Stromal cell of bone marrow (primary cell): ENCODE measurements at places on chromosomes 1 and 21.
A peak's percentile ranks its signal among the peaks of the same experiment; 100 is the strongest.

- no peak for DNase-seq
Observed at GRCh38 chr1:239771550-239771949, 320.1 kb upstream of the FMN2 start.

- no peak for DNase-seq
Observed at GRCh38 chr21:24042687-24043086, 1564.6 kb downstream of the MRPL39 start.

- no peak for DNase-seq
Observed at GRCh38 chr1:42736152-42736551, 3.9 kb downstream of the CLDN19 start.

GRCh38 chr21:41048623-41049022 lies 119.3 kb upstream of the BACE2 start:
- no peak for DNase-seq

- no peak for DNase-seq
Observed at GRCh38 chr1:107228704-107229371, 88.0 kb downstream of the NTNG1 start.

DNA sequence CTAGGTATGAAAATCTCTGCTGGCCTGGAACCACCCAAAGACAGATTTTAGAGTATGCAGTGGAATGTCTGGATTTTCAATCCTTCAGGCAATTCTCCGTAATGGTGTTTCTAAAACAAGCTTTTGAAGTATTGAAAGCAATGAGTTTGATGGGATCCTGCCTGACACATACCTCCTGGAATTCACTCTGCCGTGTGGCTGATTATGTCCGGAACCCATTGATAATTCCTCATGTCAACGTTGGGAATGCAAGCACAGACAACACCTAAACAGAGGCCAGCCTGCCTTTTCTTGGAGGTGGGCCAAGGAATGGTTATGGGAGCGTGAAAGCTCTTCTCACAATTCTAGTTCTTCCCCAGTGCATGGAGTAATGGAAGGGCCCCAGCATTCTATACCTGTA lies 168.9 kb upstream of the HMCN1 start:
- DNase-seq = no peak

DNA sequence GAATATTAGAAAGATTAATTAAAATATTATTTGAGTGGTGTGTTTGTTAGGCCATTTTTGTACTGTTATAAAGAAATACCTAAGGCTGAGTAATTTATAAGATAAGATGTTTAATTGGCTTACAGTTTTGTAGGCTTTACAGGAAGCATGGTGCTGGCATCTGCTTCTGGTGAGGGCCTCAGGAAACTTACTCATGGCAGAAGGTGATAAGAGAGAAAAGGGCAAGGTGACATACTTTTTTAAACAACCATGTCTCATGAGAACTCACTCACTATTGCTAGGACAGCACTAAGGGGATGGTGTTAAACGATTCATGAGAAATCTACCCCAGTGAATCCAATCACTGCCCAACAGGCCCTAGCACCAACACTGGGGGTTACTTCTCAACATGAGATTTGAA lies 56.7 kb upstream of the RGS21 start:
- DNase-seq = no peak

DNA sequence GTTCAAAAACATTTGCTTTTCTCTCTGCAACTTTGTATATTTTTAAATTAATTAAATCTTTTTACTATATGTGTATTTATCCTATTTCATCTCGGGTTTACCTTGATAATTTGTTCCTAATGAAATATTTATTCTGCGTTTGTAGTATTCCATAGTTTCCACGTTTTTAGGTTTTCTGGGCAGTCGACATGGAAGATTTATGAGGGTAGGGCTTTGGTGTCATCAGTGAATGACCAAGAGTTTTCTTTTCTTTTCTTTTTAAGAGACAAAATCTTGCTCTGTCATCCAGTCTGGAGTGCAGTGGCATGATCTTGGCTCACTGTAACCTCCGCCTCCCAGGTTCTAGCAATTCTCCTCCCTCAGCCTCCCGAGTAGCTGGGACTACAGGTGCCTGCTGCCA lies 17.2 kb upstream of the ZNF669 start:
- no peak for DNase-seq

GRCh38 chr1:89781494-89782126 lies 39.2 kb upstream of the LRRC8D start:
- DNase-seq = no peak

- peak; percentile 48 for DNase-seq
Observed at GRCh38 chr1:37682334-37682987, 9.9 kb upstream of the CDCA8 start.

DNA sequence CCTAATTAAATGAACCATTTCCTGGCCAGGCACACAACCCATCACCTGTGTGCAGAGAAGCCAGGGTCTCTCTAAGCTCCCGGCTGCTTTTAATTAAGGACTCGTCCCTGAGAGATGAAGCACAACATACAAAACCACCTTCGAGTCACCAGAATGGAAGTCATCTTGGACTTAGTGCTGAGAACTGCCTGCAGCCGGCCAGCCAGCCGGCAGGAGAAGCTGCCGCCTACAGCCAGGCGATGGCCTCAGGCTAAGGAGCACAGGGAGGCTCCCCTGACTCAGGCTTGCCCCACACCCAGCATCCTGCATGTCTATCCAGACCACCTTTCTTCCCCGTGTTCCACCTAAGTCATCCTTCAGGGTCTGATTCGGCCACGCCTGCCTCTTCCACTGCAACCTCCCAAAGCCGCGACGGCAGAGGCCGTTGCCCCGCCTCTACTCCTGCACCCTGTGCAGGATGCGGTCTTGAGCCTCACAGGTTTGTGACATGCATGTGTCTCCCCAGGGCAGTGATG lies 83.6 kb downstream of the SLC66A1 start:
- no peak for DNase-seq

DNA sequence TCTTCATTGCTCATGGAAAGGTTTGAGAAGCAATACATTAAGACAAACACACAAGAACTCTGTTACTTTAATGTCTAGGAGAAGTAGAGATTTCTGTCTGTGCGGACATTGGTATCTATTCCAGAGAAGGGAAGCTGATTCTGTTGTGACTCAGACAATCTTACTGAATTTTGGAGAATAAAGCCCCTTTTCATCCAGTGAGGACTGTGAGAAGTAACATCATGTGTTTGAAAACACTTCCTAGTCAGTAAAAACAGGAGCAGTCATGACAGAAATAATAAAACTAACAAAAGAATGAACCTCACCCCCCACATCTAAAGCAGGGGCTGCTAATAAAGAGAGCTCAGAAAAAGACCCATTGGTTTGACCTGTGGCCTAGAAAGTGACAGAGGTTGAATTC lies 46.6 kb downstream of the NEK7 start:
- DNase-seq = no peak

DNA sequence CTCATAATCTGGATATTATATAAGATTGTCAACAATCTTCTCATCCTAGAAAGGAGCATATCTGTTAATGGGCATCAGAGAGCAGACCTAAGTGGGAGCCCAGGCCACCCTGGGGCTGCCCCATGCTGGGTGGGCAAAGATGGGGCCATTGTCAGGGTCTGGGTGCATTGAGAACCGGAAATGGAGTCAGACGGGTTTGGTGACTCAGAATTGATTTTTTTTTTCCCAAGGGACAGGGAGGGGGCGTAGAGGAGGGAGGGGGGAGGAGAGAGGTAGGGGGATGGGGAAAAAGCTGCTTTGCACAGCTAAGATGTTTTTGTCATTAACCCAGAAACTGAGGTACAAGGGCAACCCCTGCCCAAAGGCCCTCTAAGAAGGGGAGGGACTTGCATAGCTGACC lies 1.3 kb downstream of the ATXN7L2 start:
- DNase-seq = no peak

DNA sequence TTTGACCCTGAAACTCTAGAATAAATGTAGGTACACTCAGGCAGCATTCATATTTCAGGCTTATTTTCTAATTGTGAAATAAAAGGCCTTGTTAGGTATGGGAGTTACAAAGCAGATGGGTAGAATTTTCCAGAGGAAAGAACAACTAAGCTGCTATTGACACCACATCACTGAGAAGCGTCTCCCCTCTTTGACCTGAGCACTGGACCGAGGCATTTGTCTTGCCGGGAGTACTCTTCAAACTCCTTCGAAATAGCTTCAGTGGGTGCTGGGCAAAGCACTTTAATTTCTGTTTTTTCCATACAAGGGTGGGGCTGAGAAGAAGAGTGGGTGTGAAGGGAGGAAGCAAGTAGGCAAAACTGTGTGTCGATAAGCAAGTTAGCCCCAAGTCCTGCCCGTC lies 36.4 kb downstream of the ABCA4 start:
- no peak for DNase-seq

GRCh38 chr1:82391712-82392111 lies 591.0 kb downstream of the ADGRL2 start:
- no peak for DNase-seq

GRCh38 chr21:42722808-42723473 lies 69.5 kb downstream of the PDE9A start:
- DNase-seq = no peak

DNA sequence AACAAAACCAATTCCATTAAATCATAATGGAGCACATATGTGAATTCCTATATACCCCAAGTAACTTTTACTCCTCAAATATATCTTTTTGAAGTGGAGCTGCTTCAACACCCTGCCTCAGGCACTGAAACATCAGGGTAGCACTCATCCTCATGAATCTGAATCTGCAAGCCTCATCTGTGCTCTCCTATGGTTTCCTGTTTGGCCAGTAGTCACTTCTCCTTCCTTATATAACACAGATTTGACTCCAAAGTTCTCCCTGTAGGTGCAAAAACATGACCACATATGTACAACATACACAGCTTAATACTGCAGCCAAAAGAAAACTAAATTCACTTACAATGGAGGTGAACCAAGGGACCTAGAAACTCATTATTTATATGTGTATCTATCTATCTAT lies 7.2 kb downstream of the TRIT1 start:
- no peak for DNase-seq

GRCh38 chr1:9419369-9420041 lies 119.8 kb upstream of the SLC25A33 start:
- no peak for DNase-seq

GRCh38 chr1:223364685-223365382 lies 858 bp upstream of the SUSD4 start:
- DNase-seq = no peak

DNA sequence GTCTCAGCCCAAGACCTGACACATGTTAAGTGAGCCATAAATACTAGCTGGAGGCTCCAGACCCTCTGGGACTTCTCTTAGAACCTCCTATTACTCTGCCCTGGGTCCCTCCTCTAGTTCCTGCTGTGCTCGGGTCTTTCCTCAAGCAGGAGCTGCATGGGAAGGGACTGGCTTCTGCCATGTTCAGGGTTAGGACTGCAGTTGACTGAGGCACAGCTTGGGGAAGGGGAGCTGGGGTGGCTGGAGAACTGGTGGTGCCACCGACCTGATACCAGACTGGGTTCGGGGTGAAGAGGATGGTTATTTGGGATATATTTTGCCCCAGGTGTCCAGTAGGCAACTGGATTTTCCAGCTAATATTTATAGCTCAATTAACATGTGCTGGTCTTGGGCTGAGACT lies 15.7 kb downstream of the HYI start:
- no peak for DNase-seq

DNA sequence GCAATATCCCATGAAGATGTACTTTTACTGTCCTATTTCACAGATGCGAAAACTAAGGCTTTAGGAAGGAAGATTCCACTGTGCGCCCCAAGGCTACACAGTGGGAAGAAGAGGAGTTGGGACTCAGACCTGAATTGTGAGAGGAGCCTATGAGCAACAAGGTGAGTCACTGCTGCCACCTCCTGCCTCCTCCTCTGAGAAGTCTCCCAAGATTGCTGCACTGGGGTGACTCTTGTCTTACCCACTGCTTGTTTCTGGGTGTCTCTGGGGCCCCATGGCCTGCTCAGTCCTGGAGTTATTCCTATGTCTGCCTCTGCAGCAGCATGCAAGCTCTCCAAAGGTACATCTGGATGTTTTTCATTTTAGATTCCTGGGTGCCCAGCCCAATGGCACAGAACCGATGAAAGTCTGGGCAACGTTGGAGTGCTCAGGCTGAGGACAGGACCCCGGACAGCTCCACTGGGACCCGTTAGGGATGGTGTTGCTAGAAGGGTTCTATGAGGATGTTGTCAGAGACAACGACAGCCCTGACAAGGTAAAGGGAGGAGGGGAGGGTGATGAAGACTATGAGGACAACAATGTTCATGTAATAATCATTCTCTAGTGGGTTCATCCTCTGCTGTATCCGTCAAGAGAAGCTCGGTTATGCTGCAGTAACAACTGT lies 11.0 kb upstream of the C1QA start:
- no peak for DNase-seq

DNA sequence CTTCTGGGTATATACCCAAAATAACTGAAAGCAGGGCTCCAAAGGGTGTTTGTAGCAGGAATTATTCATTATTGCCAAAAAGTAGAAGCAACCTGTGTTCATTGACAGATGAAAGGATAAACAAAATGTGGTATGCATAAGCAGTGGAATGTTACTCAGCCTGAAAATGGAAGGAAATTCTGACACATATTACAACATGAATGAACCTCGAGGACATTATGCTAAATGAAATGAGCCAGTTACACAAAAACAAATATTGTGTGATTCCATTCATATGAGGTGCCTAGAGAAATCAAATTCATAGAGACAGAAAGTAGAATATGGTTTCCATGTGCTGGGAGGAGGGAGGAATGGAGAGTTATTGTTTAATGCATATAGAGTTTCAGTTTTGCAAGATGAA lies 86.3 kb upstream of the ARTN start:
- no peak for DNase-seq

- peak; percentile 18 for DNase-seq
Observed at GRCh38 chr1:75203415-75204277, 69.5 kb downstream of the LHX8 start.

DNA sequence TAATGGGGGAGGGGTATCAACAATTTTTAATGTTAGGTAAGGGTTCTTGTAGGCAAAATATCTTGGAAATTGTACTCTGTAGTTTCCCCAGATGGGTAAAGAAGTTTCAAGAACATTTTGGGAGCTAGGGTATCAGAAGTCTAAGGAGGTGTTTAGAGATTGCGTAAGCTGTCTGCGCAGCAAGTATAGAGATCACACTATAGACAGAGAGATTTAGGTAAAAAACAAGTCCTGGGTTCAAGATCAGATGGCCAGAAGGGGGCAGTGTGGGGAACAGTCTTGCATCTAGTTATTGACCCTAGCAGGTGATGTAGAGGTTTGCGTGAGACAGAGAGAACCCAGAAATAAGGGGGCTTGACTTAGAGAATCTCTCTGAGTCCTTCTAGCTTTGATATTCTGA lies 80.8 kb downstream of the S1PR1 start:
- DNase-seq = no peak

DNA sequence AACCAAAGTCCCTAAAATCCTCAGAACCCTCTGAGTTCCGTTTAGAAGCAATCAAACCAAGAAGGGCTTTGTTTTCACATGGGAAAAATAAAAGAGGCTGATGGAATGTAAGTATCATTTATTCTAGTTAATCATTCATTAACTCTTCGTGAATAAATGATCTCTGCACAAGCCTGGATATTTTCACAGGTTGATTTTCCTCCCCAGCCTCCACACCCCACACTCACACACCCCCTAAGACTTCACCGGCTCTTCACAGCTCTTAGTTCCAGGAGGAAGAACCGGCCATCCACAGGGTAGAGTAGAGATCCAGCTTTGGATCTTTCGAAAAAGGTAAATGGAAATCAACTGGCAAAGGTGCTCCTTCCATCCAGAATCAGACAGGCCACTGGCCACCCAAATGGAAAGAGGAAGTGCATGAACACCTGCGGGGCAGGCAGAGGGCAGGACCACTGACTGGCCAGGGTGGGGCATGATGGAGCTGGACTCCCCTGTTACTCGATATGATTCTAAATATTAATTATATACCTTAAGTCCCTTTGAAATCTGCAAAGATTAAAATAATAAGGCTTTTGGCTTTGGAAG lies 10.0 kb downstream of the C1orf198 start:
- no peak for DNase-seq
